Right lobe of liver (tissue), 6 donors: ENCODE measurements at places on chromosomes 4 and X.

DNA sequence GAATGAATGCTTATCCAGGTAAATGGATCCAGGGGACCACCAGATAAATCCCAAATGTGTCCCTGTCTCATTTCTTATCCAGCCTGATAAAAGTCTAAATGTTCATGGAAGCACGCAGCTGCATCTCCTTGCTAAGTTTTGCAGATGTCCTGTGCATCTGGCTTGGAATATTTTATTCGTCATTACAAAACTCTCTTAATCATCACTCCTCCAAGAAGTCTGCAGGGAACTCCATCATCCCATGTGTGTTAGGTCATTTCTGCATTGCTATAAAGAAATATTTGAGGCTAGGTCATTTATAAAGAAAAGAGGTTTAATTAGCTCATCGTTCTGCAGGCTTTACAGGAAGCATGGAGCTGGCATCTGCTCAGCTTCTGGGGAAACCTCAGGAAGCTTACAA is 297.2 kb downstream of the HS3ST1 start:
- no peak for DNase-seq

DNA sequence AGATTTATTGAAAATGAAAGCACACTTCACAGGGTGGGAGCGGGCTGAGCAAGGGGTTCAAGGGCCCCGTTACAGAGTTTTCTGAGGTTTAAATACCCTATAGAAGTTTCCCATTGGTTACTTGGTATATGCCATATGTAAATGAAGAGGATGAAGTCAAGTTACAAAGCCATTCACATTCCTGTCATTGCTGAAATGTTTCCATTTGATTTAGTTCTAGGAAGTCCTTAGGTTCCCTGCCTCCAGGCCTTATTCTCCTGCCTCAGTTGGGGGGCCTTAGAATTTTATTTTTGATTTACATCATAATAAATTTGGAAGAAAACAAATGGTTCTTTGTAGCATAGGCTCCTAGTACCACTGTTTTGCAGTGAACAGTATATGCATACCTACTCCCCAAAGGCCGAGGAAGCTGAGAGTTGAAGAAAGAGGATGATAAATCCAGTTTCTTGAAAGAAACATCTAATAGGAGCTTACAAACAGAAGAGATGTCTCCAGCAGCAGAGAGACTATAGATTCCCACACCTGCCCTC is 31.8 kb downstream of the SERTM2 start:
- DNase-seq = no peak

GRCh38 chr4:17687237-17687857 is 72.9 kb downstream of the MED28 start:
- DNase-seq = no peak

DNA sequence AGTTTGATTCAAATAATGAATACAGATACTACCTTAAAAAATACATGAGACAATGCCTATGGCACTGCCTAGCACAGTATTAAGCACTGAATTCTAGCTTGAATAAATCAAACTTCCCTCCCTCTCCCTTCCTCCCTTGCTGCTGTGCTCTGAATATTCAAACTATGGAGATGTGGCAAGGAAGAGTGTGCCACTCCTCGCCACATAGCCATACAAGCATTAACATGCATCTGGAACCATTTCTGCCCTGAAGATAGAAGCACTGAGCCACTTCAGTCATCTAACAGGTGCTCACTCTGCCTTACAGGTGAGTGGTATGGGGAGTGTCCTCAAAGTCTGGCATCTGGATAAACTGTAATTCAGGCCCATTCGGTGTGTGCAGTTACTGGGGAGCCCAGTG is 276.9 kb downstream of the ARHGAP24 start:
- DNase-seq = no peak

- DNase-seq = no peak
Measured at GRCh38 chr4:182826391-182826790, 90.8 kb downstream of the DCTD start.

- no peak for DNase-seq
Measured at GRCh38 chr4:108544481-108544880, 75.9 kb upstream of the RPL34 start.

GRCh38 chr4:186642530-186642929 is 81.1 kb downstream of the FAT1 start:
- no peak for DNase-seq

GRCh38 chrX:63740382-63740781 is 44.6 kb downstream of the ARHGEF9 start:
- DNase-seq = no peak
